ENCODE measurements at places on chromosomes 5 and 9. TPM values are rescaled to one million over a fixed set of nuclear protein-coding genes. Genes with fewer than 3 reads are reported as not detected.

GRCh38 chr5:69271376-69271775 is 36.7 kb downstream of the CDK7 start:
- DNase-seq = peak; percentile 61

DNA sequence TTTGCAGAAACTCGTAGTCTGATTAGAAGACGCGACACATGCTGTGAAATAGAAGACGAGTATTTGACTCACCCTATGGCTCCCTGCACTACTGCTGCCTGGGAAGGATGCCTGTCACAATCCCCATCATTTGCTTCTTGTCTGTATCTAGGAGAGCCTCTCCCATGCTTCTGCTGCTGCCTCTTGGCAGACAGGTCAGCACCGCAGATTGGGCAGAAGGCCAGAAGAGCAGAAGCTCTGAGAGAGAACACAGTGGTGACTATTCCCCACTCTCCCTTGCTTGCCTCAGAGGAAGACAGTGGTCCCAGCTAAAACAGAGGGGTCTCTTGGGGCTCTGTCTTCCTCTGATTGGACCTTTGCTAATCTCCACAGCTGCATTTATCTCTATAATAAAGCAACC is 84.0 kb upstream of the SMIM32 start:
- peak; percentile 11 for DNase-seq

- DNase-seq = no peak
These were observed 53.9 kb upstream of the PITX1 start for GRCh38 chr5:135087950-135088349.

GRCh38 chr9:6711403-6711802 is 46.4 kb upstream of the KDM4C start:
- DNase-seq = peak; percentile 38

GRCh38 chr5:16864631-16865131 is 71.4 kb downstream of the MYO10 start:
- DNase-seq = no peak

- peak; percentile 18 for DNase-seq
These were observed 9.4 kb upstream of the REEP5 start for GRCh38 chr5:112931473-112931872.

- DNase-seq = peak; percentile 89
These were observed 4.2 kb upstream of the ENTPD8 start for GRCh38 chr9:137445275-137445807.

DNA sequence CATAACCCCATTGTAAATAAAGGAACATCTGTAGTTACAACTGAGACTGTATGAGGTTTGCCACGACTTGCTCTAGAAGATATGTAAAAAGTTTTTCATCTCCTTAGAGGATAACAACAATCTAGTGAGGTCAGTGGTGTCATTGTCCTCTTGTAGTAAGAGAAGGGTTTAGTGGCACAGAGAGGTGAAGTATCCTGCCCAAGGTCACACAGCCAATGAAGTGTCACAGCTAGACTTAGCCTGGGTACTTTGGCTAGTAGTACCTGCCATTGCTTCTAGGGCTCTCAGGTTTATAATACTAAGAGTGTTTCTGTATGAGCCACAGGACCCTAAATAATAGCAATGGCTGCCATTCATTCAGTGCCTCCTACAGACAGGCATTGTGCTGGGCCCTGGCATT is 13.8 kb downstream of the CCDC180 start:
- DNase-seq = no peak

DNA sequence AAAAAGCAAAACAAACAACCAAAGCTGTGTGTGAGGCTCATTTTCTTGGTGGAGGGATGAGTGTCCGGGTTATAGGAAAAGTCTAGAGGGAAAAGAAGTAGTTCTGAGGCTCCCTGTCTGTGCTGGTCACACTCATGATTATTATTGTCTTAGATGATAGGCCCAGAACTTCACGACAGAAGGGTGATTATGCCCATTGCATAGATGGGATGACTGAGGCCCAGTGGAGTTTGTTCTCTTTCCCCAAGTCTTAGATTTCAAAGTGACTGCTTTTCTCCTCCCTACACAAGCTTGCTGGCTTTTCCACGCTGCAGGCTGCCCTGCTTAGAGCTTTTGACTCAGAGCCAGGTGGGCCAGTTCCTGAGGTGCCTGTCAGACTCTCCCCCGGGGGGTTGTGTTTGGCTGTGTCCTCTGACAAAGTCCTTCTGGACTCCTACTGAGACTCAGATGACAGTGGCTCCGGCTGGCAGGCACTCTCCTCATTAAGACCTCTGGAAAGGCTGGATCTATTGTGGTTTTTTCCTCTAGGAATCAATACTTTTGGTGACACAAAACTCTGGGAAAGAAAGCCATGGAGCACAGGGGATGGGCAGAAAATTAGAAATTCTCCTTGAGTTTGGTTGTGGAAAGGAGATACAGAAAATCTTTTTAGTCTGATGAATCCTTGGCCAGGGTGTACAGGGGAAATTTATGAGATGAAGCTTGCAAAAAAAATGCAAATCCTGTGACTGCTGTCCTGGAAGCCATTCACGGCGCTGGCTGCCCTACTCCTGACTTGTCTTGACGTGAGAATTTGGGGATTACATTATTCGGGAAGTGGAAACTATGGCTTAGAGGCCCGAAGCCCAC is 120.9 kb downstream of the NSG2 start:
- no peak for DNase-seq

DNA sequence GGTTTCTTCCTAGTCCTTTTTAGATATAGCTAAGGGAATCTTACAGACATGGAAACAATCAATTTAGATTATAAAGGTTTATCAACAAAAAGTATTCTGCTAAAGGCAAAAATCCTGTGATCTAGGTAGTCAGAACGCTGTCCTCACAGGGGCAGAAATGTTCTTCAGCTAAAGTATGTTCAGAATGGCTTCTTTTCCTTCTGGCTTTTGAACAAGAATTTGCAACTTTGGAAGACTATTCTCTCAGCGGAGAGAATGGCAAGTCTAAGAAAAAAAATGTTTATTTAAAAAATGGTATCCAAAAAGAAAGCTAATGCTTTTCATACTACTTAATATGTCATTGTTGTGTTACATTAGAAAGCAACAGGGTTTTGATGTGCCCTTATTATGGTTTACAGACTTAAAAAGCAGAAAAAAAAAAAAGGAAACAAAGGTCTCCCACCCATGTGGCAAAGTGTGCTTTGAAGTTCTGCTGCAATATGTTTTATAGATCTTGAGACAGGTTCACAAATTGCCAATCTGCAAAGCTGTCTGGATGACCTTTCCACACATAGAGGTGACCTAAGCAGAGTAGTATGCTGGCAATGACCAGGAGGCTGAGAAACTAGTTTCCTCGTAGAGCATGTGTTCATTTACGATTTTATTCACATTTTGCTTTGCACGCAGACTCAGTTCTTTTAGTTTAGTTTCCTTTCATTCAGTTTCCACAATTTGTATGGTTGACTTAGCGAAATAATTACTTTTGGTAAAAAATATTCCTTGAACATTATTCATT is 45.1 kb upstream of the PJA2 start:
- DNase-seq = peak; percentile 61

DNA sequence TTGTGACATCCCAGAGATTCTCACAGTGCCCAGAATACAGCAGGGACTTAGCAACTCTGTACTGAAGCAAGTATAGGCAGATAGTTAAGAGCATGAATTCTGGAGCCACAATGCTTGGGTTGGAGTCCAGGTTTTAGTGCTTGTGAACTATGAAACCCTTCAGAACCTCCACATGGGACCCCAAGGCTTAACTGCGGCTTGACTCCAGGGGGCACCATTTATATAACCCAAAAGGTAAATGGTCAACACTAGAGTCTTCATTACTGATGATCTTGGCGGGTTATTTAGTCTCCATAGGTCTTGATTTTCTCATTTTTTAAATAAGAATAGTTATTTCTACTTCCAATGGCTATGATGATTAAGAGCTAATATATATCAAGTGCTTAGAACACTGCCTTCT is 390.3 kb downstream of the TAF11L14 start:
- no peak for DNase-seq

- DNase-seq = no peak
These were observed 105.1 kb downstream of the MAST4 start for GRCh38 chr5:66701244-66701643.

DNA sequence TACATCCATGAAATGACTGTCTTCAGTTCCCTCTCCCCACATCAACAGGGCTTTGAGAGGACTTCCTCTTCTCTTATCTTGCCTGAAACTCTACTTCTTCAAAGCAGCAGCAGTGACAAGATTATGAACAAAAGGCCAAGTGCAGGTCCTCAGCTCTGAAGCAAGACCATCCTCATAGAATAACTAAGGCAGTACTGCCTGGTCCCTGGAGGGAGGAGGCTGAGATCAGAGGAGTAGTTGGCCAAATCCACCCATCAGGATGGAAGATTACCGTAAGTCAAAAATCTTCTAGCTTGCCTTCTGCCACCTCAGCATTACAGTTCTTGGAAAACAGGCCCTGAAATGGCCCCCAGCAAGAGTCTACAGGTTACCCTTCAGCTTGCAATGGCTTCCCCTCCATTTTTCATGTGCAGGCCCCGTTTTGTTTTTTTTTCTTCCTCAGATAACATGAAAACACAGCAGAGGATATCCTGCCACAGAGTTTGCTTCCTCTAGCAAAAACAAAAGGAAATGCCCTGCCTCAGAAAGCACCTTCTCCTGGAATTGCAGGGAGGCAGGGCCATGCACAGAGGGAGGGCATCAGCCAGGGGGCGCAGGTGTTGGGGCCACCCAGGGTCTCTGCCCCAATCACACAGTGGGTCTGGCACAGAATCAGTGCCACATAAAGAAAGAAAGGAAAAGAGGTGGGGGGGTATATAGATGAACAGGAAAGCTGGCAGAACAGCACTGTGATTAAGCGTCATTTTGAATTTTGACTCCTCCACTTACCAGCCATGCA is 40.0 kb downstream of the KLHL3 start:
- DNase-seq = no peak

GRCh38 chr5:61599370-61600122 is 267.5 kb downstream of the ZSWIM6 start:
- no peak for DNase-seq

DNA sequence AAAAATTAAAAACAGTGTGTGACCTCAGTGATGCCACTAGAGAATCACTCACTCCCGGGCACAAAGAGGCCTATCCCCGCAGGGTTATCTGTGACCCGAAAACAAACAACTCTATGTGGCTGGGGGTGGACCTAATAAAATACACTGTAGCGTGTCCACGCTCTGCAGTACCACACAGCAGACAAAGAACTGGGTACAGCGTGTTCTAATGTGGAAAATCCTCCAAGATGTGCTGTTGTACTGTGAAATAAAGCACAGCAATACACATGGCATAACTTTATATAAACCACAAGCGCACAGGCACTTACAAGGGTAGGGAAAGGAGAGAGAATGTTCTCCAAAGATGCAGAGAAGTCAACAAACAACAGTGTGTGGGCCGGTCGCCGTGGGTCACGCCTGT is 8.1 kb upstream of the SLC34A1 start:
- DNase-seq = no peak

- peak; percentile 30 for DNase-seq
These were observed 50.2 kb downstream of the MED10 start for GRCh38 chr5:6328173-6328572.

- DNase-seq = no peak
These were observed 815.4 kb upstream of the DMAC1 start for GRCh38 chr9:8614926-8615440.

DNA sequence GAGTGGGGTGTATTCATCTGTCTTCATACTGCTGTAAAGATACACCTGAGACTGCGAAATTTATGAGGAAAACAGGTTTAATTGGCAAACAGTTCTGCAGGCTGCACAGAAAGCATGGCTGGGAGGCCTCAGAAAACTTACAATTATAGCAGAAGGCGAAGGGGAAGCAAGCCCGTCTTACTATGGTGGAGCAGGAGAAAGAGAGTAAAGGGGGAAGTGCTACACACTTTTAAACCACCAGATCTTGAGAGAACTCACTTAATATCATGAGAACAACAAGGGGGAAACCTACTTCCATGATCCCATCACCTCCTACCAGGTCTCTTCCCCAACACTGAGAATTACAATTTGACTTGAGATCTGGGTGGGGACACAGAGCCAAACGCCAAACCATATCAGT is 12.5 kb upstream of the NREP start:
- no peak for DNase-seq

DNA sequence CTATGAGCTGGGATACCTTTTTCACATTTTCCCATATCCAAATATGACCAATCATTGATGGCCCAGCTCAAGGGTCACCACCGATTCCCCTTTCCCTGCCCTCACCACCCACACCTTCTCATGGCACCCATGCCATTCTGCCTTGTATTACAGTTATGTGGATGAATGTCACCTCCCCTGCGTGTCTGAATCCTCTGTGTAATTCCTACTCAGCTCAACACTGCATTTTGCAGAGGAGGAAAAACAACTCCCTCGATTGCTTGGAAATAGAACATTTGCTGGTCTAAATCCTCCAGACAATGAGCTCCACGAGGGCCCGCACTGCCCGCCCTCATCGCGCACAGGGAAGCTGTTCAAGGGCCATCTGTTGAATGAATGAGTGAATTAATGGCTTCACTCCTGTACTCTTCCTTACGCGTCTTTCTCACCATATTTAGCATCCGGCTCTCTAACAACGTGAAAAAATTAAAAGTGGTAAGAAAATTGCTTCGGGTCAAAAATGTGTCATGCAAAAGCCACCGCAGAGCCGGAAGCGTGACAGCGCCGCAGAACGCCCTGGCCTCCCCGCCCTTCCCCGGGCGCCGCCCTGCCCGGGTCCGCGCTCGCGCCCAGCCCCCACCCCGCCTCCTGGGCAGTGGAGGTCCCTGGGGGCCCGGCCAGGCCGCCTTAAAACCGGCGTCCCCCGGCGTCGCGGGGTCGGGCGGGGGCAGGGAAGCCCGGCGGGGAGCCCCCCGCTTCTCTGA is 704 bp downstream of the SUSD1 start:
- peak; percentile 88 for DNase-seq

GRCh38 chr5:90379652-90380051 is 29.9 kb downstream of the CETN3 start:
- DNase-seq = no peak

- DNase-seq = no peak
These were observed 174.7 kb upstream of the NFIB start for GRCh38 chr9:14488421-14489190.

- no peak for DNase-seq
These were observed 75.7 kb upstream of the OR2K2 start for GRCh38 chr9:111405701-111406100.

Gene KLHL9
- total RNA-seq = not detected

Gene ADAMTS19
- total RNA-seq = not detected

Gene PCDHB10
- total RNA-seq = 0.71 TPM

Gene CNTNAP3B
- total RNA-seq = 11.8 TPM

Gene IL5
- not detected for total RNA-seq
